Activated CD4-positive, alpha-beta T cell treated with anti-CD3 and anti-CD28 coated beads for 36 hours (primary cell): ENCODE measurements at places on chromosomes 5 and 9. TPM values are rescaled to one million over a fixed set of nuclear protein-coding genes. Genes with fewer than 3 reads are reported as not detected.

DNA sequence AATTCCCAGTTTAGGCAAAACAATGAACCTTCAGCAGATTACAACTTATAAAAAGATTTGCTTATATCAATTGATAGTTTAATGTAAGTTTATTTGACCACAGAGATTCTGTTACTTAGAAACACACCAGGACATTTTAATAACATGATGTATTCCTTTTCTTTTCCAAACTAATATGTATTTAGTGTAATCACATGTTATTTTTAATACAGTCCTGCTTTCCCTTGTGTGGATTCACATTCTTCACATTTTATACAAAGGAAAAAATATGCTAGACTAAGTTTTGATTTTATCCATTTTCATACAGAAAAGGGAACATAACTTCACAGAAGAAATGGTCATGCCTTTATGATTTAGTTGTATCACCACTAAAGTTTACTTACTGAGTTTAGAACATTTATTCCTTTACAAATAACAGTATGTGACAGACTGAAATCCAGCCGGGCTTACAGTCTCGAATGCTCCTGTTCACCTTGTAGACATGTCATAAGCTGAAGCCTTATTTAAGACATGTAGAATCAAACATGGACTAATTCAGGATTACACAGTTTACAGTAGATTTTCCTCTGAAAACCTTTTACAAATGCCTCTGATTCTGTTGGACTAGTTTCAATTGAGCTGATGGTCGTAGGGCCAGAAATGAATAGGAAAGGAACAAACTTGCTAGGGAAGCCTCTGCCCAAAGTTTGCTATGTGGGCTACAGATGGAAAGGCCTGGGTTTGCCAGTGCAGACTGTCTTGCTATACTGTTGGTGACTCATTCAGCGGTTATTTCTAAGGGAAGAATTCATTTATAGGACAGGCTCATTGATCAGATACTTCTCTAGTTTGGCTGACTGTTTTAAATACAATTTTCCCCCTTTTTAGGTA lies 6.6 kb upstream of the ASPN start:
- no peaks in the 10 kb centered on the region for H3K27me3 ChIP-seq
- no peak for DNase-seq
- H3K36me3 ChIP-seq, result no peaks in the 10 kb centered on the region
- no peaks in the 10 kb centered on the region for H3K4me1 ChIP-seq
- H3K27ac ChIP-seq, result no peak overlapping the region

- H3K4me3 ChIP-seq, result no peak overlapping the region
- H3K27me3 ChIP-seq, result no peaks in the 10 kb centered on the region
- no peaks in the 10 kb centered on the region for H3K36me3 ChIP-seq
- H3K27ac ChIP-seq, result no peak overlapping the region
- no peaks in the 10 kb centered on the region for H3K4me1 ChIP-seq
- no peak for DNase-seq
Measured at GRCh38 chr5:116534964-116535651, 39.5 kb downstream of the SEMA6A start.

GRCh38 chr5:138458856-138459255 lies 6.4 kb upstream of the EGR1 start:
- peak overlapping the region; percentile 98 for H3K27ac ChIP-seq
- DNase-seq, result no peak
- no peaks in the 10 kb centered on the region for H3K27me3 ChIP-seq

The TMEM171 gene
- not detected for total RNA-seq

DNA sequence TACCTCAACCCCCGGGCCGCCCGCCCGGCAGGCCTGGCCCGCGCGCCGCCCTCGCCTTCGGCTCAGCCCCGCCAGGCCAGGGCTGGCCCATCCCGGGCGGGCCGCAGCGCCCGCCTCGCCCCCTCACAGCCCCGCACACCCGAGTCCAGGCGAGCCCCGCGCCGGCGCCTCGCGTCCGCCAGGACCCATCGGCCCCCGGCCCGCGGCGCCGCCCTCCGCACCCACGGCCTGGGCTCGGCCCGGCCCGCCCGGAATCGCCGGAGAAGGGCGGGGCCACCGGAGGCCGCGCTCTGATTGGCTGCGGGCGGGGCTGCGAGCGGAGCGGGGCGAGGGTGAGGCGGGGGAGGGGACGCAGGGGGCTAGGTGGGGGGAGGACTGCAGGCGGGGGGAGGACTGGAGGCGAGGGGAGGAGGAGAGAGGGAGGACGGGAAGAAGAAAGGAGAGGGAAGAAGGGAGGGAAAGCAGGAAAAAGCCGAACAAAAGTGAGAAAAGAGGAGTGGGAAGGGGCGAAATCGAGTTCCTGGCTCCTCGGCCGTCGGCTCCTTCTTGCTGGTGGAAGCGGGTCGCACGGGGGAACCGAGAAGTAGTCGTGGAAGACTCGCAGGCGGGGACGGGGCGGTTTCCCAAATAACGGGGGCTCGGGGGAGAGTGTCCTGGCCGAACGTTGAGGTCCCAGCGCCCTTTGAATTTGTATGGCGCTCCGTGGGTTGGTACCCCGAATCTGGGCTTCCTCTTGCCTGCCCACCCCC lies 472 bp upstream of the UBTD2 start:
- H3K27me3 ChIP-seq, result no peaks in the 10 kb centered on the region
- peak overlapping the region; percentile 73 for H3K27ac ChIP-seq
- H3K36me3 ChIP-seq, result peaks cover 1% of the 10 kb centered on the region

The GALNT12 gene
- total RNA-seq, result 12.7 TPM

DNA sequence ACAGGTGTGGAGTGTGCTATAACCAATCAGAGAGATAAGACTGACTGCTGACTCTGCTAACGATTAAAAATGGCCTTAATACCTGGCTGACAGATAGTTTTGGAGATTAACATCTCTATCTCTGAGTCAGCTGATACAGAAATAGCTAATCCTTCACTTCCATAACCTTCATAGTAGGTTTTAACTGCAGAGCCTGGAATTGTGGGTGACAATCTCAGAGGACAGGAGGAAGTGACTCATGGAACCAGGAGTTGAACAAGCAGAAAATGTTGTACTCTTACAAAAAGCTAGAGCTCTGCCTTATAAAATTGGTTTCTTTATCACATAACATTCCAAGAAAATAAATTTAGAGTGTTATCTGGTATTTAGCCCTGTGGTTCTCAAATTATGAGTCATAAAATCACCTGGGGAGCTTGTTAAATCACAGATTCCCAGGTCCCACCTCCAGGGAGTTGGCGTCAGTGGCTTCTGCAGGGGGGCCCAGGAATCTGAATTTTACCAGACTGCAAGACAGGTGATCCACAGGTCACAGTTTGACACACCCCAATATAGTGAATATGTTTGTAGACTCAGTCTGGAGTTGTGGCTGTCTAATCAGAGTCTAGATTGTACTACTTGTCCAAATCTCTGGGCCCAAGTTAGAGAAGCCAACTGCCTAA lies 44.4 kb upstream of the AFAP1L1 start:
- no peak overlapping the region for H3K27ac ChIP-seq
- no peaks in the 10 kb centered on the region for H3K4me1 ChIP-seq
- DNase-seq, result no peak
- H3K27me3 ChIP-seq, result no peaks in the 10 kb centered on the region
- H3K36me3 ChIP-seq, result no peaks in the 10 kb centered on the region
- no peak overlapping the region for H3K4me3 ChIP-seq

The SLC28A3 gene
- total RNA-seq, result 1.3 TPM

DNA sequence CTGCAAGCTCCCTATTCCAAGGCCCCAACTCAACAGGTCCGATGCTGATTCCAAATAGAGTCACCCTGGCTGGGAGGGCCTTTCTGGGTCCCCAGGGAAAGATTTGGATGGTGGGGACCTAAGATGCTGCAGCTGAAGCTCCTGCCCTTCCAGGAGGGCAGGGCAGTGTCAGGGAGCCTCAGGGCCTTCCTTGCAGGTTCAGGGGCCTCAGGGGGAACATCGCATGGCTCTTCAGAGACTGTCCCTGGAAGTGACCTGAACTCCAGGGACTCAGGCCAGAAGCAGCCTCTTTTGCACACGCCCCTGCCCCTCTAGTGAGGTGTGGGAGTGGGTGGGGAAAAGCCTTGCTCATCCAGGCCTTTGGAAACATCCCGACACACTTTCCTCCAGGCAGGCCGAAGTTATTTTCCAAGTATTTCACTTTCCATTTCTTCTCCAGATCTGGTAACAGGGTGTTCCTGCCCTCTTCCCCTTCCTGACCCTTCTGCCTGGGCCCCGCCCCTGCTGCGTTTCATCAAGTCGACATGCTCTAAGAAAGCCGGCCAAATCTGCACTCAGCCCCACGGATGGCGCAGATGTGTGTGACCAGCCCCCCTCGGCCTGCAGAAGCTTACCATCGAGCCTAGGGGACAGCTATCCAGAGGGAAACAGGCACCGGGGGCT lies 159.5 kb downstream of the FGF18 start:
- H3K27me3 ChIP-seq, result peaks cover 6% of the 10 kb centered on the region
- no peak overlapping the region for H3K4me3 ChIP-seq
- DNase-seq, result no peak
- no peak overlapping the region for H3K27ac ChIP-seq
- H3K36me3 ChIP-seq, result no peaks in the 10 kb centered on the region

The TNFSF15 gene
- 0.47 TPM for total RNA-seq

DNA sequence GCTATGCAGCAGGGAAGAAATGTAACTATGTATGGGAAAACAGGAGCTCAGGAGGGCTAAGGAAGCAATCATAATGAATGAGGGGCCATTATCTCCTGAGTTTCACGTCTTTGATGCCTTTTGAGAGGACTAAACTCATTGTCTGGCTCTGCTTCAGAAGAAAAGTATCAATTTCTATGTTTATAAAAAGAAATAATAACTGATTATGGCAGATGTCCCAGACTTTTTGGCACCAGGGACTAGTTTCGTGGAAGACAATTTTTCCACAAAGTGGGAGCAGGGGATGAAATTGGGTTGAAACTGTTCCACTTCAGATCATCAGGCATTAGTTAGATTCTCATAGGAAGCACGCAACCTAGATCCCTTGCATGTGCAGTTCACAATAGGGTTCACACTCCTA lies 8.7 kb upstream of the IL7R start:
- H3K4me1 ChIP-seq, result peaks cover 45% of the 10 kb centered on the region
- H3K36me3 ChIP-seq, result peaks cover 59% of the 10 kb centered on the region
- no peak overlapping the region for H3K27ac ChIP-seq
- DNase-seq, result no peak
- H3K27me3 ChIP-seq, result no peaks in the 10 kb centered on the region
- no peak overlapping the region for H3K4me3 ChIP-seq

- no peak overlapping the region for H3K4me3 ChIP-seq
- H3K36me3 ChIP-seq, result no peaks in the 10 kb centered on the region
- H3K27ac ChIP-seq, result no peak overlapping the region
- no peaks in the 10 kb centered on the region for H3K4me1 ChIP-seq
Measured at GRCh38 chr9:71549023-71549422, 219.3 kb downstream of the CEMIP2 start.
